ENCODE measurements at places on chromosomes 3 and 15.

DNA sequence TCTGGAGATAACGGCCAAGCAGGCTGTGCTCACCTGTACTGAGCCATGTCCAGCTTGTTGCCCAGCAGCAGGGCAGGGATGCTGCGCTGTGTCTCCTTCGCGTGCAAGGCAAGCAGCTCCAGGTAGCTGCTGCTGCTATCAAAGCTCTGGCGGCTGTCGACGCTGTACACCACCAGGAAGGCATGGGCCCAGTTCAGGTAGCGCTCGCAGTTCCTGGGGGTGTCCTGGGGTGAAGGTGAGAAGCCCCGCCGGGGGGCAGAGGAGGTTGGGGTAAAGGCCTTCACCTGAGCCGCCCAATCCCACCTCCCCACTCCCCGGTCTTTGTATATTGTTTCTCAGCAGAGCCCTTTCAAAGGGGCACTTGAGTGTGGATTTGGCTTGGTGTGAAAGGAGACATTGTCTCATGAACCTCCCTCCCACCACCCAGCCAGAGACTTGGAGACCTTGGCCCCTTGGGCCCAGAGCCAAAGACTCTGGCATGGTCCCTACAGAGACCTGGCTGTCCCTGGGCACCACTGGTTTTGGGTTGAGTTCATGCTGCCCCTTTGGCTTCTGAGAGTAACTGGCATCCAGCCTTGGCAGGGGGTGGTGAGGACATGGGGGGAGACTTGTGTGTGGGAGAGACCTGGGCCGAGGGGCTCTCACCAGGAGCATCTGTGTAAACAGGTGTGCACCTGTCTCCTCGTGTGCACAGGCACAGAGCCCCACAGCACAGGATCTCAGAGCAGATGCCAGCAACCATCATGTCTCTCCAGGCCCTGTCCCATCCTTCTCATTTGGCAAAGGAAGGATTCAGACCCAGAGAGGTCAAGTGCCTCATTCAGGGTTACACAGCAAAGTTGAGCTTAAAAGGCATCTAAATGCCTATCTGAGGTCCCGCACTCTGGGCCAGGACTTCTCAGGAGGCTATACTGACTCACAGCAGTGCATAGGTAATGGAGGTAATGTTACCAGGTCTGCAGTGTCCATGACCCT is 9.1 kb downstream of the RASL12 start:
- DNase-seq = no peak

- DNase-seq = no peak
These were observed 136.5 kb downstream of the RORA start for GRCh38 chr15:61092361-61093157.

- no peak for DNase-seq
These were observed 176.1 kb upstream of the RGMA start for GRCh38 chr15:93265111-93265556.

- no peak for DNase-seq
These were observed 25.0 kb downstream of the TCAIM start for GRCh38 chr3:44363591-44363990.

- no peak for DNase-seq
These were observed 168.7 kb downstream of the EPHA3 start for GRCh38 chr3:89276116-89276515.

DNA sequence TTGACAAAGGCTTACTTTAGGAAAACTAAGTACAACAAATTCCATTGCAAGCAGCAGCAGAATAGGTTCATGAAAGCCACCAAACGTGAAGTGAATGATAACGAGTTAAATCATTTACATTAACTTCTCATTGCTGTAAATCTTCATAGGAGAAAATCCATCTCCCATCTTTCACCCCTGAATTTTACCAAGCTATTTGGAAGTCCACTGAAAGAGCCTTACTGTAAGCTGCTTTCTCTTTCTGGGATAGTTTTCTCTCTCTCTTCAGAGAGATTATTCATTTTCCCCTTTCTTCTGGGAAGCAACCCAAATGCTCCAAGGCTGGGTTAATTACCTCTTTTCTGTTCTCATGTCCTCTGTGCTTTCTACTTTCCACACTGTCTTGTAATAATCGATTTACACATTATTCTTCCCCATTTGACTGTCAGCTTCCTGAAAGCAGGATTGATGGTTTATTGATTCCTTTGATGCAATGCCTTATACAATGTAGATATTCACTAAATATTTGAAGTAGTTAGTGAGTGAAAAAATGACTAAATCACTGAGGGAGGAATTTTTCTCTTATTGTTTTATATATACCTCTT is 914.3 kb upstream of the ARPP21 start:
- DNase-seq = no peak

- DNase-seq = no peak
These were observed 33.3 kb downstream of the SLC41A3 start for GRCh38 chr3:126050626-126051025.

GRCh38 chr3:23985747-23986544 is 40.9 kb downstream of the NR1D2 start:
- DNase-seq = no peak

- DNase-seq = no peak
These were observed 1.1 kb downstream of the RBSN start for GRCh38 chr3:15097891-15098290.

- DNase-seq = peak; percentile 17
These were observed 22.7 kb upstream of the ZBTB20 start for GRCh38 chr3:115169808-115170207.

GRCh38 chr3:180246688-180247195 is 210.0 kb upstream of the PEX5L start:
- DNase-seq = no peak

DNA sequence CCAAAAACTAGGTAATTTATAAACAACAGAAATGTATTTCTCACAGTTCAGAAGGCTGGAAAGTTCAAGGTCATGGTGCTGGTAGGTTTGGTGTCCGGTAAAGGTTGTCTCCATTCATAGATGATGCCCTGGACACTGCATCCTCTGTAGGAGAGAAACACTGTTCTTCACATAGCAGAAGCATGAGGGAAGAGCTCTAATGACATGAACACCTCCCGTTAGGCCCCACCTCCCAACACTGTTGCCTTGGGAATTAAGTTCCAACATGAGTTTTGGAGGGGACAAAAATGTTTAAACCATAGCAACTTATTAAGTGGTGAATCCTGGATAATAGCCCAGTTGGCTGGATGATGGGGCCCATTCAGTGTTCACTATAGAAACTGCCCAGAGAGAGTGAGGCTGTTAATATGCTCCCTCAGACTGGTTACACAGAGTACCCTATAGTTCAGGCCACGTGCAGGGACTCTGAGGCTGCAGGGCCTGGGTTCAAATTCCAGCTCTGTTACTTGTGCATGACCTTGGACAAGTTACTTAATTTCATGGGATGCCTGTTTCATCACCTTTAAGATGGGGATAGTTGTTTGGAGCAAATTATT is 37.0 kb downstream of the CCNL1 start:
- no peak for DNase-seq

GRCh38 chr3:119330181-119330580 is 36.0 kb downstream of the ARHGAP31 start:
- no peak for DNase-seq

DNA sequence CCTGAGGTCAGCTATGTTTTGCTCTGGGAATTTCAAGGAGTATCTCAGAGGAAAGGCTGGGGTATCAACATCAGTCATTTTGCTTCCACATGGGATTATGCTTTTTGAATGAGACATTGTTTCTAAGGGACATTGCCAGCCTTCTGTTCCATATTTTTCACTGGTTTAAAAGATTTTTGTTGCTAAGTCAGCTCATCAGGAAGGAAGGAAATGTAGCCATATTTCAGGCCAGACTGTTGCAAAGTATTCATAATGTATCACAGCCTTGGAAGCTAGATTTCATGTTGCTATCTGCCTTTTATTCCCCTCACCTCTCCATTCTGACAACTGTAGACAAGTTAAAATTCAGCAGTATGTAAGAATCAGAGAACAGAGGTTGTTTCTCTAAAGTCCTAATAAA is 61.0 kb upstream of the CHRM5 start:
- DNase-seq = no peak

DNA sequence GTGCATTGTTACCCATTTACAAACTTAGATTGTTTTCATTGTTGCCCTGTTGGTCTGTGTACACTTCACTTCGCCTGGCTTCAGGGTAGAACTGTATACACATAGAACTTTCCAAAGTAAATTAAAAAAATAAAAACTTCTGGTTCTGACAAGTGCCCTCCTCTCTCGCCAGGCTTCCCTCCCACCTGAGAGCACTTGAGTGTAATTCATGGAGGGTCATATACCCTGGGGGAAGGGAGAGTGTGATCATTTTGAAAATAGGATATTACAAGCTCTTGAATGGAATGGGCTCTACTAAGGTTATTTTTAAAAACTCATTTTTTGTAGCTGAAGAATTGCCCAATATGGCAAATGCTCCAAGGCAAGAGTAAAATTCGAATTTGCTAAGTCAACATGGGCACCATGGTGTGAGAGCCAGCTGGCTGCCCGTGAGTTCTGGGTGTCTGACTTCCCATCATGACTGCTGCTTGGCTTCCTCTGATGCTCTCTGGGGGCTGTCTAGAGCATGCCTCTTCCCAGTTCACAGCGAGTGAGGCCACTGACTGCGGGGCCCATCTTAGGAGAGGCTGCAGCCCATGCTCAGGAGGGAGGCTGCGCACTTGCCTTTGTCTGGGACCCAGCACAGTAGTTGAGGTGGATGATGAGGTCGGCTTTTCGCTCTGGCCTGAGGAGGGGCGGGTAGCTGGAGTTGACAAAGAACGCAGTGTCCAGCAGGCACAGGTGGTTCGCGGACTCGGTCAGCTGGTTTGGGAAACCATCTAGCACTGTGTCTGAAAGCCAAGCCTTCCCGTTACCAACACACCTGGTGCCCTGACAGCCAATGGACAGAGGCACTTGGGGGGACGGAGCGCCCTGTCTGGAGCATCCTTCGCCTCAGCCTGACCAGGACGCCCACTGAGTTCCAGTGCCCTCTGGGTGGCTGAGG is 13.1 kb upstream of the EHD4 start:
- DNase-seq = no peak

DNA sequence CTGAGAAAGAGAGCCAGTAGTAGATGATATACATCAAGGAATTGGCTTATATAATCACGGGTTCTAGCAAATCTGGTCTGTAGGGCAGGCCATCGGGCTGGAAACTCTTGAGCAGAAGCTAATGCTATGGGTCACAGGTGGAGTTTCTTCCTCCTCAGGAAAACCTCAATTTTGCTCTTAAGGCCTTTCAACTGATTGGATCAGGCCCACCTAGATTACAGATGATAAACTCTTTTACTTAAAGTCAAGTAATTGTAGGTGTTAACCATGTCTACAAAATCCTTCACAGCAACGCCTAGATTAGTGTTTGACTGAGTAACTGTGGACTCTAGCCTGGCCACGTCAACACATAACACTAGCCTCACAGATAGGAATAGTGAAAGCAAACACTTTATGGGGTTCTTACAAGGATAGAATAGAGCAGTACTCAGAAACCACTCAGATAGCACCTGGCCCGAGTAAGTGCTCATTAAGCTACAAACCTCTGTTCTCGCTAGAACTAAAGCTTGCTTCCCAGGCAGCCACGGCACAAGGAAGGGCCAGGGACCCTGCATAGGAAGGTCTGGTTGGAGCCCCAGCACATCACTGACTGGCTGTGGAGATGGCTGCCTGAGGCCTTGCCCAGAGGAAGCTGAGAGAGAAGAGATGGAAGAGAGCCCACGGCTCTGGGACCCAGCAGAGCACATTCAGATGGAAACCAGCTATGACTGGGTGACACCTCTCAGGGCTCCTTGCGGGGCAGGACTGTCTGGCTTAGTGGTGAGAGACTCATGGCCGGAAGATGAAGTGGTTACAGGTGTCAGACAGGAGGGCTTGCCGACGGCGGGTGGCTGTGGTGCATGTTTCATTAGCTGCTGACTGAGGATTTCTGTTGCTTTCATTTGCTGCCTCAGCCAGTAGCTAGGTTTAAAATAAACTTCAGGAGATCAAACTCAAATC is 202.5 kb upstream of the TLE3 start:
- DNase-seq = no peak

DNA sequence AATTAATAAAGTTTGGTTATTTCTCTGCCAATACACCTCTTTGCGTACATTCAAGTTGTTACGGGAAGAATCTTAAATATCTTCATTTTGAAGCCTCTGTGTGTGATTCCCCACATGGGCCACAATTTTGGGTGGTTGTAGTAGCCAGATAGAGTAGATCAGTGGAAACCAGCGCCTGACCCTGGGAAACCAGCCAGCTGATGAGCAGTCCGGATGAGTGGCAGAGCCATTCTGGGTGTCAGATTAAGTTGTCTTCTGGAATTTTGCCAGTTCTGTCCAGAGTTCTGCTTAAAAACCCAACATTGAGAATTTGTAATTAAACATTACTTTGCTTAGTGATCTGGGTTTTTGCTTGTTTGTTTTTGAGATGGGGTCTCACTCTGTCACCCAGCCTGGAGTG is 49.7 kb downstream of the MRPS25 start:
- peak; percentile 14 for DNase-seq

DNA sequence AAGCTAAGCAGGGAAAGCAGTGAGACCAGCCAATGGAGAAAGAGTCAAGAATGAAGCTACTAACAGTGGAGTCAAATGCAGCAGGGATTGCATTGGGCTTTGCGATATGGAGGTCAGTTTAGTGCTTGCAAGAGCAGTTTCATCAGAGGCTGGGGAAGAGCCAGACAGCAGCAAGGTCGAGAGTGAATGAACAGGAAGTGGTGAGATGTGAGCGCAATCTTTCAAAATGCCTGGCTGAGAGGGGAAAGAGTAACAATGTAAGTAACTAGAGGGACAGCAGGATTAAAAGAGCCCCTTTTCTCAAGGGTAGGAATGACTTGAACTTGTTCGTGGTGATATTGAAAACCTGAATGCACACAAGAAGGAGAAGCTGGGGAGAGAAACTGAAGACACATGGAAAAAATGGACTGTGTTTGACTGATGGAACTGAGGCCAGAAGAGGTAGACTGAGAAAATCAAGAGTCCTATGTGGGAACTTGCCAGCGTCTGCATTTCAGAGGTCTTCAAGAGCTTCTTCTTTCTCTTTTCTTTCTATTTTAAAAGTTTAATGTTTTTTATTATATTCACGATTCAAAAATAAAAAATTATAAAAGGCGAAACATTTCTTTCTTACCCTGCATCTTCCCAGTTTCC is 30.6 kb upstream of the GPR160 start:
- no peak for DNase-seq

- DNase-seq = no peak
These were observed 166.0 kb upstream of the EIF1B start for GRCh38 chr3:40143283-40144090.

DNA sequence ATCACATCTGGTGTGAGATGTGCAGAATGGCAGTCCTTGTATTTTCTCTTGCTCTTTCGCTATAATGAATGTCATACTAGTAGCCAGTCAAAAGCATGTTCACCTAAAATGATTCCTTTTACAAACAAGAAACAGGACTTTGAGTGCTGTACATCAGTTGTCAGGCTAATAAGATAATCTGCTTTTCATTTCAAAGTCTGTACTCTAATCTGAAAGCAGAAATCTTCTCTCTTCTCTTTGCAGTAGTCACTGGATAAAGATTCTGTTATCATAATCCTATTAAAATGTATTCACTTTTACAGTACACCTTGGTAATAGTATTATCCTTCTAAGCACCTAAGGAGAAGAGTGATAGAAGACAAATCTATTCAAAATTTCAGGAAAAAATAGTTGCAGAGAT is 300.1 kb downstream of the MFSD1 start:
- no peak for DNase-seq

DNA sequence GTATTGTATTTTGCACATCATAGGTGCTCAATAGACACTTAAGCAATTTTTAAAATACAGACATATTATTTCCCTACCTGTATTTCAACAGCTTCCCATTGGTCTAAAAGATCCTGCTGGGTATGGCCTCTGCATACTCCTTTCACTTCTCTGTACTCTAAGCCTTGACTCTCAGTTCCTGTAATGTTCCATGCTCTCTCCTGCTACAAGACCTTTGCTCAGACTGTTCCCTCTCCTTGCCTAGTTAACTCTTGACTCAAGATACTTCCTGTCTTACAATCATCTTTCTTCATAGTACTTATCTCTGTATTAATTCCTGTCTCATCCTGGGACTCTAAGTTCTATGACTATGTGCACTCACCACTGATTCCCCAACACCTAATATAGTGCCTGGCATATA is 1.7 kb downstream of the SCN11A start:
- DNase-seq = no peak

All from cardiac muscle cell (in vitro differentiated cells and primary cell).